ENCODE measurements at places on chromosomes 2 and 18. TPM values are rescaled to one million over a fixed set of nuclear protein-coding genes. Genes with fewer than 3 reads are reported as not detected.

DNA sequence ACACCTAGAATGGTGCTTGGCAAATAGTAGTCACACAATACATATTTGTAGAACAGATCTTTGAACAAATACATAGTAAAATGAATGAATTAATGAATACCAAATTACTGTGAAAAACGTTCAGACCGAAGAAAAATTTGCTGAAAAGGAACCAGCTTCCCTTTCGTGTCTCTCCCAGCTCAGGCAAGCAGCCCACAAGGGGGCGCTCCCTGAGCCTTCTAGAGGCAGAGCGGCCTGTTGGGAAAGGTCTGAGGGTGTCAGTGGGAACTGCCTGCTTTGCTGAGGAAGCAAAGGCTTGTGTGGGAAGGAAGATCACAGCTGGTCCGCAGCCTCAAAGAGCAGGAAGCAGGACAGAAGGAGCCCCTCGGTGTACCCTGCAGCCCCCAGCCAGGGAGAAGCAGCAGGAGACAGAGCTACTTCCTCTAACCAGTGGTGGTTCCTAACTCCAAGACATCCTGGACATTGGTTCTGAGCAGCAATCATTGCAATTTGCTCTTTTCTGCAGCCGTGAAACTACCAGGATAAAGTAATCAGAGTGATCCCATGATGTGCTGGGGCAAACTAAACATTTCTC lies 231.1 kb downstream of the ANKRD30B start:
- DNase-seq = no peak

DNA sequence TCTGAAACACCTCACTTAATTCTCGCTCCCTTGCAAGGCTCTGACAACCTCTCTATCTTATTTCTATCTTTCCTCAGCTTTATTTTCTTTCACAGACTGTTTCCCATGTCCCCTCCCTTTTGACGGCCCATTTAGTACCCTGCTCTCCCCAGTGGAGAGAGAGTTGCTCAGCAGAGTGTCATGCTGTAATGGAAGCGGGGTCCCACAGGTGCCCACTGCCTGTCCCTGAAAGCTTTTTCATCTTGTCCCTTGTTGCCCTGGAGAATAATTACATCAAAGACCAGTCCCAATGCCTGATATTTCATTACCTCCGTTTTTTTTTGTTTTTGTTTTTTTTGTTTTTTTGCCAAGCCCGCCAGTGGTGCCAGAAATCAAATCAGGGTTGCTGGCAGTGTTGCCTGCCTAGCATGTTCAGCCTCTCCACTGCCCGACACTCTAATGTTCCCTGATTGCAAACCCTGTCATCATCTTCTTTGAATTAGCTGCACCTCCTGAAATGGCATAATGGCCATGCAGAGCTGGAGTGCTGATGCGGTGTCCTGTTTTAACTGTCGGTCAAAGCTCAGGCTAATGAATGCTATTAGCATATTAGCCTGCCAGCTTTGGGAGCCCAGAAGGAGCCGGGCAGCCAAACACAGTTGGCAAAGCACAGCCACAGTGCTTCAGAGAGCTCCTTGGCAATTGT lies 71.2 kb upstream of the CAVIN2 start:
- DNase-seq = no peak

DNA sequence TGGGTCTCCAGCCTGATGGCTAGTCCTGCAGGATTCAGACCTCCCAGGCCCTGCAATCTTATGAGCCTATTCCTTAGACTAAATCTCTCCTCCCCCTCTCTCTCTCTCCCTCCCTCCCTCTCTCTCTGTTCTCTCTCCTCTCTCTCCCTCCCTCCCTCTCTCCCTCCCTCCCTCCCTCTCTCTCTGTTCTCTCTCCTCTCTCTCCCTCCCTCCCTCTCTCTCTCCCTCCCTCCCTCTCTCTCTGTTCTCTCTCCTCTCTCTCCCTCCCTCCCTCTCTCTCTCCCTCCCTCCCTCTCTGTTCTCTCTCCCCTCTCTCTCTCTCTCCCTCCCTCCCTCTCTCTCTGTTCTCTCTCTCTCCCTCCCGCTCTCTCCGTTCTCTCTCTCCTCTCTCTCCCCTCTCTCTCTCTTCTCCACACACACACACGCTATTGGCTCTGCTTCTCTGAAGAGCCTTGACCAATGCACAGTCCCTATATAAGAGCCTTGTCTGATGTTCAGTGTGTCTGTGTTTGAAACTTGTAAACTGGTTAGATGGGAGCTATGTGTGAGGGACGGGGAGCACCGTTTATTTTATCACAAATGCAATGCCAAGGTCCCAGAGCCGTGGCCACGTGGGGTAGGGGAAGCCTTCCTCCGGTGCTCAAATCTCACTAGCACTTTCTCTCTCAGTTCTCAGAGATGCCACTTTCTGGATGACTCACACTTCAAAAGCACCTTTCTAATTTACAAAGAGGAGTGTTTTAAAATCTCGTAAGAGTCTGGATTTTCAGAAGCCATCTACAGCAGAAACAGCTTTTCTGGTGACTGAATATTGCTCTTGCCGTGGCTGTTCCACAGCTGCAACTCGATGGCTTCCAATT lies 9.4 kb upstream of the PRLH start:
- DNase-seq = no peak

GRCh38 chr2:96926236-96926635 lies 56.4 kb upstream of the SEMA4C start:
- DNase-seq = no peak

DNA sequence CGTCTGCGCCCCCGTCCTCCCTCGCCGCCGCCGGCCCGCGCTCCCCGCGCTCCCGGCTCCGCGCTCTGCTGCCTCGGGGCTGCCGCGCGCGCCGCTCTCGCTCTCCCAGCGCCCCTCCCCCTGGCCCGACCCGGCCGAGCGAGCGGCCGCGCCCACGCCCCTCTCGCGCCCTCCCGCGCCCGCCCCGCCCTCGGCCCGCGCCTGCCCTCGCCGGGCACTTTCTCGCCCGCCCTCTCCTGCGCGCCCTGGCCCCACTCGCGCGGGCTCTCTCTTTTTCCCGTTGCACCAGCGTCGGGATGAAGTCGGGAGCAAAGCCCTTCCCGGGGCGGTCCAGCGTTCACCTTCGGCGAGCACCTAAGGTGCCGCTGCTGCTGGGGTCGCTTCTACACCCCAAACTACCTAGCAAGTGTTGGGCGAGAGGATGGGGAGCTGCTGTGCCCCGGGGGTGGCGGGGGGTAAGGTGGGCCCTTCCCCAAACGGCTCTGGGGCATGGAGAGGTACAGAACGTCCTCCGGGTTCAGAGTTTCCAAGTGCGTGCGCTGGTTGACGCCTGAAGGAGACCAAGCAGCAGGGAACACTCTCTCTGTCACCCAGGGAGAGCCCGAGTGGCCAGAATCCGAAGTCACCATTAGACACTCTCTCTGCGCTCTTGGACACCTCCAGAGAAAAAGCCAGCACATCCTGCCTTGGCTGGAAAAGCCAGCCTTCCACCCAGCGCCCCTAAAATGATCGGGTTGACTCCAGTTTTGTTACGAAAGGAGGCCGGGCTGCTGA lies at the start of gene COLEC12:
Gene COLEC12, minus strand, starts transcription at position 70 of the 774 bp plus-strand sequence. CDS start 187 bp downstream, outside the sequence.
- DNase-seq = no peak

DNA sequence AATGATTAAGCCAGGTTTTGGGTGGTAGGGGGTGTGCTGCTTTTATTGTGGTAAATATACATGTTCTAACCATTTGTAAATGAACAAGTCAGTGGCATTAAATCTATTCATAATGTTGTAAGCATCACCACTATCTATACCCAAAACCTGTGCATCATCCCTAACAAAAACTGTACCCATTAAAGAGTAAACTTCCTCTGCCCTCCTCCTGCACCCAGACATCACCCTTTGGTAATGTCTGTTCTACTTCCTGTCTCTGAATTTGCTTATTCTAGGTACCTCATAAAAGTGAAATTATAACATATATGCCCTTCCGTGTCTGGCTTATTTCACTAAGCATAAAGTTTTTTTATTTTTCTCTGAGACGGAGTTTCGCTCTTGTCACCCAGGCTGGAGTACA lies 14.1 kb downstream of the RIF1 start:
- DNase-seq = no peak

GRCh38 chr2:240503848-240504247 lies 53.9 kb downstream of the ANKMY1 start:
- peak; percentile 18 for DNase-seq

GRCh38 chr2:43265421-43265820 lies 39.0 kb upstream of the ZFP36L2 start:
- DNase-seq = no peak

GRCh38 chr2:39999864-40000263 lies 220.8 kb upstream of the THUMPD2 start:
- no peak for DNase-seq

DNA sequence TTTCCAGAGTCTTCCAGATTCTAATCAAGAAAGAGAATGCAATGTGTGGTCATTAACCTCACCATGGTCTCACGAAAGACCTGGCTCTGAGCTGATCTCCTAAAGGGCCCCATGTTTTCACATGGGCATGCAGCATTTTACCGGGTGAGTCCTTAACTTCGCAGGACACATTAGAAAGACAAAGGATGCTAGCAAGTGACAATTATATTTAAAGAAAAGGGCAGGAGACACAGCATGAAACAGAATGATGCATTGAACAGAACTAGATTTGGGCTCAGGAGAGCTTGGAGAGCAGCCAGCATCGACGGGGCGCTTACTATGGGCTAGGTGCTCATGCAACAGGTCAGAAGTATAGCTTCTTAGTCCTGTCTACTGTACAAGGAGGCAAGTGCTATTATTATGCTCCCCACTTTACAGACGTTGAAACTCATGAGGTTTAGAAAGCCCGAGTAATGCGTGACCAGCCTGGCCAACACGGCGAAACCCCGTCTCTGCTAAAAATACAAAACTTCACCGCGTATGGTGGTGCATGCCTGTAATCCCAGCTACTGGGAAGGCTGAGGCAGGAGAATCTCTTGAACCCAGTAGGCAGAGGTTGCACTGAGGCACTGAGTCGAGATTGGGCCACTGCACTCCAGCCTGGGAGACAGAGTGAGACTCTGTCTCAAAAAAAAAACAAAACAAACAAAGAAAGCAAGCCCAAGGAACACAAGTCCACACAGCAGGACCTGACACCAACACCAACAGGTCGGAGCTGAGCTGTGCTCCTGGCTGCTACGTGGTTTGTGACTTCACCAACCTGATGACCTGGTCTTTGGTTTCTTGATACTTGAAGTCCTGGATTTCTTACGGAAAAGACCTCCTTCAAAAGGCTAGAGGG lies 16.1 kb downstream of the MBP start:
- no peak for DNase-seq

GRCh38 chr2:188767176-188767575 lies 207.0 kb upstream of the COL3A1 start:
- DNase-seq = no peak

GRCh38 chr2:46985512-46985911 lies 69.9 kb upstream of the MCFD2 start:
- no peak for DNase-seq

RPL31 gene
- total RNA-seq = 1,177 TPM

MATN3 gene
- 1.2 TPM for total RNA-seq

IL1F10 gene
- total RNA-seq = not detected

RGPD4 gene
- not detected for total RNA-seq

B3GNT2 gene
- 28.5 TPM for total RNA-seq

OXER1 gene
- total RNA-seq = not detected

REG3A gene
- not detected for total RNA-seq

C2orf78 gene
- total RNA-seq = not detected

AKAIN1 gene
- total RNA-seq = not detected

Measured in omental fat pad (tissue), 4 donors.